ENCODE measurements at places on chromosomes 2 and 18.

GRCh38 chr2:54332386-54332785, 76.4 kb upstream of the TSPYL6 start:
- DNase-seq: no peak

DNA sequence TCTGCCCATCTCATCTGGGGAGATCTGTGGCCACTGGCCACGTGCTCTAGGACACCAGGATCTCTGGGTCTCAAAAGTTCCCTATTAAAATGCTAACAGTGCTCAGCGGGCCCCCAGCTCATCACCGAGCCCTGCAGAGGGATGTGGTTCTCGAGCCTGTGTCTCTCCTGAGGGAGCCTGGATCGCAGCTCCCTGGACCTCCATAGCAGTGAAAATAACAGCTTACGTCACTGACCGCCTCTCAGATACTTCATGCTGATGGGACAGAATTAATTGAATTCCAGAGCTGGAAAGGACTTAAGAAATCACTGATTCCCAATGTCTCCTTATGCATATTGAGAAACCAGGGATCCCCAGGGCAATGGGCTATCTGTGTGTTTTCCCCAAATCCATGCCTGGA, 90.0 kb downstream of the GALR1 start:
- no peak for DNase-seq

DNA sequence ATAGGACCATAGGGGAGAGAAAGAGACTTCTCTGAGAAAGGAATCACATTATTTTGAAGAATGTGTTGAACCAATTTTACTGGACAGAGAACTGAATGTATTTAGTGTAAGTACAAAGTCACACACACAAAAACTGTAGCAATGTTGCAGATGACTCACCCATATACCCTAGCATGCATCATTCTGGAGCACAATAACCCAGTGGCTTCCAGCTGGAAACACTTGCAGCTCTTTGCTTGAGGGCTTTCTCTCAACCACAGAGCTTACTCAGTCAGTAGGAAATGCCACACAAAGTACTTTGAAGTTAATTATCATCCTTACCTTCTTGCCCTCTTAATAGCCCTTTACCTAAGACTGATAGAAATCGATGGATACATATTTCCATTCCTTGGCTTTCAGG, 760.0 kb upstream of the FSHR start:
- no peak for DNase-seq

- DNase-seq: peak; percentile 28
Observed at GRCh38 chr18:44733069-44733753, 52.5 kb downstream of the SETBP1 start.

GRCh38 chr18:39795350-39795749, 2159.7 kb upstream of the PIK3C3 start:
- DNase-seq: no peak

- no peak for DNase-seq
Observed at GRCh38 chr2:182554950-182555349, 128.1 kb upstream of the PDE1A start.

GRCh38 chr2:186599186-186599778, 9.4 kb downstream of the ITGAV start:
- no peak for DNase-seq

- DNase-seq: no peak
Observed at GRCh38 chr18:50802141-50802540, 17.7 kb downstream of the MRO start.

- DNase-seq: no peak
Observed at GRCh38 chr2:38462121-38462661, 85.1 kb upstream of the ATL2 start.

DNA sequence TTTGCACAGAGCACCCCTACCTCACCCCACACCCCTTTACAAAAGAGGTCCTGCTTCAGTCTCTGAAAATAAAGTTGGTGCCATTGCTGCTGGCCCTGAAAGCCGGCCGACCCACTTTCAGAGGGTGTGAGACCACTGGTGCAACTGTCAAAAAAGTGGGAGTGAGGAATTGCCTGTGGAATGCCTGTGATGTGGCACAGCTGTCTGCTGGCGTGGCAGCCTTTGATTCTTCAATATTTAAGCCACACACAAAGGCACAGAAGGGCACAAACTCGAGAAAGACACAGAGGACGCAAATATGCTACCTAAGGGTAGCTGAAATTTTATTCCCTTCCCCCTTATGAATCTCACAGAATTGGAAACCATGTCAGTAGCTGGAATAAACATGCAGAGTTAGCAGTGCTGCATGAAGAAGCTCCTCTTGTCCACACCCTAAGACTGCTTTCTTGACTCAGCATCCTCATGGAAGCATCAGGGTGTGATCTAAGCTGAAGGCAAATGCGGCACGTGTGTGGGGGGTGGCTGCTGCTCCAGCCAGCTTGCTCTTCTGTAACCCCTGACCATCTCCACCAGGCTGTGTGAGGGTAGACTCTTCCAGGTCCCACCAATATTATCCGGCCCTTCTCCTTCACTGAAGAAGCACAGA, 92.3 kb downstream of the CELF4 start:
- no peak for DNase-seq

- DNase-seq: no peak
Observed at GRCh38 chr2:46068636-46069035, 228.6 kb upstream of the EPAS1 start.

GRCh38 chr2:223621901-223622300, 19.7 kb upstream of the SCG2 start:
- no peak for DNase-seq

DNA sequence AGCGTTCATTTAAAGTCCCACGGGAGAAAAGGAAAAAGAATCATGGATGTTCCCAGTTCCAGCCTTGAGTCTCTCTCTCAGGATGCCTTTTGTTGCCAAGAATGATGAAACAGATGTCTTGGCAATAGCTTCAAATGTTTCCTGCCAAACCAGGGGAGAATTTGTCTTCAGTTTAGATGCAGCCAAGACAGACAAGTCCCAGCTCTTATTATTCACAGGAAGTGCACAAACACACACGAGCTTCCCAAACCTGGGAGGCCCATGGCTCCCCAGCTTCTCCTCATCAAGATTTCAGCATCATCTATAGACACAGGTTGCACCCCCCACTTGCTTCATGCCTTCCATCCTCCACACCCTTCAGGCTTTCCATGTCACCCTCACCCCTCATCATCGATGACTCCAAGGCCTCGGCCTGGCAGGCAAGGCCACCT, 45.9 kb downstream of the HS1BP3 start:
- DNase-seq: no peak

DNA sequence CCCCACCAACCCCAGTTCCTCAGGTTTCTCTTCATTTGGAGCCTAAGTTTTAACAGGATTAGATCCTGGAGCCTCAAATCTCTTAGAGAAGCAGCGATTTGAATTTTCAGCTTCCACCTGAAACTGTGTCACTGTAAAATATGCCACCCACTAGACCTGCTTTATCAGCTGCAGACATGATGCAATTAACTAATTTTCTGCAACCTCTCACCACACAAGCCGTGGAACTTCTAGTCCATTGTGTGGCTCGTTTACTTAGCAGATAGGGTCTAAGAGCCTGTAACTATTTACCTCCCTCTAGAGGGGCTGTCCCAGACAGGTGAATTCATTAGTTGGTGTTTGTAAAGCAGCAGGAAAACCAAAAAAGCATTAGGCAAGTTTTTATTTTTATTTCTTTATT, 31.6 kb upstream of the FZD5 start:
- no peak for DNase-seq

DNA sequence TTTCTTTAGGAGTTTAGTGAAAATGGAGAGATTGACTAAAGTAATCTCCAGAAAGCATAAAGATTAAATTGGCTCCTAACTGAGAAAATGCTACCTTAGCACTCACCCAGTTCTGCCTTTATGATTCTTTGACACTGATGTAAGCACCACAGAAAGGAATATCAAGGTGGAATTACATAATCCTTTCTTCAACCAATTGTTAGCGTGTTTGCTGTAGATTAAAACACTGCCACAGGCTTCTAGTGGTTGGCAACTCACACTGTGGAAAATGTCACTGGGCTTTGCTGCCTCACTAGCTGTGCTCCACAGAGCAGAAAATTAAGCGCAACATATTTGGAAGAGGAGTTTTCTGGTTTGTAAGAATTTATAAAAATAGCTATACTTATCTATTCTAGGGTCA, 104.1 kb downstream of the DLGAP1 start:
- no peak for DNase-seq

- DNase-seq: no peak
Observed at GRCh38 chr2:233402346-233402745, 48.1 kb downstream of the DGKD start.

DNA sequence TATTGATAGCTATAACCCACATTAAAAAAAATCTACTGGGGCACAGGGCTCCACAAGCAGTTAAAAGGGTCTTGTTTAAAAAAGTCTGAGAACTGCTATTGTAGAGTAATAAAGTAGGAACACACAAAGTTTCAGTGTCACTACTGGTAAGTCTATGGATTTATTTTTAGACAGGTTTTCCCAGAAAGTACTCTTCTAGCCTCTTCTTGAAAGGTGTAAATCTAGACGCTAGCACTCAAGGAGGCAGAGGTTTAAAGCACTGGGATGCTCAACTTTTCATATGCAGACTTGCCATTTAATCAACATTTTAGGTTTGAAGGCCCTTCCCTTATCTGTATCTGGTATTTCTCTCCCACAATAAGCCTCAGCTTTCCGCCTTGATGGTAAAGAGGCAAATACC, 33.4 kb downstream of the FBXO11 start:
- no peak for DNase-seq

All from NCI-H526 (cell line).